ENCODE measurements at places on chromosomes 2 and 18.

- no peak for DNase-seq
Measured at GRCh38 chr2:240891492-240892340, 4.2 kb downstream of the MAB21L4 start.

DNA sequence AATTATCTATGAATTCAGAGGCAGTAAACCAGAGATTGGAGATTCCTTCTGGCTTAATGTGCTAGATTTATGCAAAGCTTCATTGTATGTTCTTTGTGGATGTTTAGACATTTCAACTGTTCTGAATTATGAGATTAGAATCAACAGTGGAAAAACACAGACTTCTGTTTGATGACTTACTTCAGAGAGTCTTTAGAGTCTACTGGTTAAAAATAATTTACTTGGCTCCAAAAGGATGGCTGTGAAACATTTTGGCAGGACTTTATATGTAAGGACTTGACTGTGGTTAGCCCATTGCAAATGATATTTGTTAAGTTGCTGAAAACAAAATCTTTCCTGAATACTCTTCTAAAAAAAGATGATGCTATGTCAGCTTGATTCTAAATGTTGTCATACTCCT, 25.5 kb upstream of the LRRC30 start:
- DNase-seq: no peak

- DNase-seq: no peak
Measured at GRCh38 chr2:232647261-232647660, 13.9 kb downstream of the EFHD1 start.

- no peak for DNase-seq
Measured at GRCh38 chr2:79855264-79856006, 342.6 kb downstream of the CTNNA2 start.

GRCh38 chr2:140988597-140988996, 1142.2 kb downstream of the LRP1B start:
- DNase-seq: no peak

DNA sequence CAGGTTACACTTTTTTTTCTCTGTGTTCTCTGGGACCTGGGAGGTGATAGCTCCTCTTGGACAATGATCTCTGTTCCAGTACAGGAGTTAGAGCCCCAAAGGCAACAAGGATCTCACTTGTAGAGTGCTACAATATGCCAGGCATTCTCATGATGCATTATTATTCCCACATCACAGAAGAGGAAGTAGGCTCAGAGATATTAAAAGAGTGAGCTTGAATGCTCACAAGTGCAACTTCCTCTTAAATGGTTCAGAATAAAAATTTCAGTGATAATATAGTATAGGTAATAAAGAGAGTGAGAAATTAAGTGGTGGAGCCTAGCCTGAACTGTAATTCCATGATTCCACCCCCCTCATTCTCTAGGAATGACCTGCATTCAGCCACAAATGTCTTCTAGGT, 21.4 kb downstream of the POLE4 start:
- DNase-seq: no peak

GRCh38 chr18:48834413-48835031, 116.2 kb downstream of the SMAD7 start:
- DNase-seq: peak; percentile 82

DNA sequence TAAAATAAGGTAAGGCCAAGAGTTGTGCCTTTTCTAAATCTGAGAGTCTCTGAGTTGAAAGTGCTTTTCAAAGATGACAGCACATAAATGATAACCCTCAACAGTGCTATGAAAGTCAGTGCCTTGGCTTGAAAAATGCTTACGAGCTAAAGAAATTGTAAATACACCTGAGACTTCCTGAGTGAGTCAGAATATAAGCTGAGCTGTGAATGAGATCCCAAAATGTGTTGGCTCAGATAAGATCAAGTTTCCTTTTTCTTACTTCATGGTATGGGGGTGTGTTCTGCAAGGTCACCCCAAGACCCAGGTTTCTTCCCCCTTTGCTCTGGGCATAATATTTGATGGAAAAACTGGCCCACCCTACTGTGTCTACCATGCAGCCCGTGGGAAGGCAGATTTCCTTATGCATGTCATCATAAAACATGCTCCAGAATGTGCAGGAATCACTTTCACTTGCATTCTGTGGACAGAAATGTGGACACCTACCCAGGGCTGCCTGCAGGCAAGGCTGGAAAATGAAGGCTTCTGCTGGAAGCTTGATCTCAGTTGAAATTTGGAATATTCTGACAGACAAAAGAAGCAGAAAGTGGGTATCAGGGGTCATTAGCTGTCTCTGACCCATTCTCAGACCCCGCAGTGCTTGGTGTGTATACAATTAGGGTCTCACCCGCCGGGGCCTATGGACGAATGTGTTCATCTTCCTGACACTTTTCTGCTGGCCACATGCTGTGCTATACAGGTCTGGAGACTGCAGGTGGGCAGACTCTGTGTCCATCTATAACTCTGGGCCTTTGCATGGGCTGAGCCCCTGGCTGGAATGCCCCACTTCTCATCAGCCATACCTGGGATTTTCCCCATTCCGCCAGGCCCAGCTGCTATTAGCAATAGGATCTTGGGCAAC, 212.6 kb downstream of the SH3RF3 start:
- DNase-seq: no peak

GRCh38 chr2:120402508-120402907, 56.6 kb downstream of the INHBB start:
- DNase-seq: no peak

- no peak for DNase-seq
Measured at GRCh38 chr2:241364781-241365180, 8.7 kb downstream of the FARP2 start.

DNA sequence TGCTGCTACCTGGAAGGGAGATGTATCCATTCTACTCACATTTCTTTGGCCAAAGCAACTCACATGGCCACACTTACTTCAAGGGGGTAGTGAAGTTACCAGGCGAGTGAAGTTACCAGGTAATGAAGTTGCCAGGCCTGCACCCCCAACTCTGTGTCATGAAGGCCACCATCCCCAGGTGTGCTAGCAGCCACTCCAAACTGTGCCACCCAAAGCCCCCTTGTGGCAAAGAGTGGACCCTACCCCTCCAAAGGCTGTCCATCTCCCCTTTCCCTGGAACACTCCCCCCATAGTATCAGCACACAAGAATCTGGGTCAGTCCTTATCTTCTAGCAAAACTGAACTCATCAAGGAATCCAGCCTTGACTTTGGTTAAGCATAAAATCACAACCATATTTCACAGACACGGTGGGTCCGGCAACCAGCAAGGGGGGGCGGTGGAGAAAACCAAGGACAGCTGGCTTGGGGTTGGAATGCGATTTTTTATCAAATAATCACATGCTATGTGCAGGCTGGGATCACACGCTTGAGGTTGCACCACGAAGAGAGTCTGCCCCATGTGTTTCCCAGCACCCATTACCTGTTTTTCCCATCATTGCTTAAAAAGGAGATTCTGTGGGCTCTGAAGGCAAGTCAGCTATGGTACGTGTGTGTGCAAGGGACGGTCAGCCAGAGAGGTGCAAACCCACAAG, 60.9 kb downstream of the ZFP36L2 start:
- no peak for DNase-seq

- peak; percentile 18 for DNase-seq
Measured at GRCh38 chr2:172342078-172342477, 85.3 kb upstream of the ITGA6 start.

DNA sequence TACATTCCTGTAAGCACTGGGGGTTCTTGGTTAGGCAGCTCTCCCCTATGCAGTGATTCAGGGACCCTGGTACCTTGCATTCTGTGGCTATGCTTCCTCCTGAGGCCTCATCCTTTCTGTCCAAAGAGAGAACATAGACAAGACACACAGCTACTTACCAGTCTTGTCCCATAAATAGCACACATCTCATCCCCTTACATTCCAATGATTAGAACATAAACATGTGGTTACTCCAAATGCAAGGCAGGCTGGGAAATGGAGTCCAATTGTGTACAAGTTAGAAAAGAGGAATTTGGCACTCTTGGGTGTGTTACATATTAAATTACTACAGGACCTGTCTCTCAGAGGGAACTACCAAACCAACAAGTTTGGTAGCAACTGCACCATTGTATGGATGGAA, 171.3 kb downstream of the ARHGAP15 start:
- DNase-seq: no peak

GRCh38 chr2:67374481-67374880, 22.7 kb upstream of the ETAA1 start:
- no peak for DNase-seq

GRCh38 chr2:64582774-64583340, 58.7 kb downstream of the AFTPH start:
- no peak for DNase-seq

DNA sequence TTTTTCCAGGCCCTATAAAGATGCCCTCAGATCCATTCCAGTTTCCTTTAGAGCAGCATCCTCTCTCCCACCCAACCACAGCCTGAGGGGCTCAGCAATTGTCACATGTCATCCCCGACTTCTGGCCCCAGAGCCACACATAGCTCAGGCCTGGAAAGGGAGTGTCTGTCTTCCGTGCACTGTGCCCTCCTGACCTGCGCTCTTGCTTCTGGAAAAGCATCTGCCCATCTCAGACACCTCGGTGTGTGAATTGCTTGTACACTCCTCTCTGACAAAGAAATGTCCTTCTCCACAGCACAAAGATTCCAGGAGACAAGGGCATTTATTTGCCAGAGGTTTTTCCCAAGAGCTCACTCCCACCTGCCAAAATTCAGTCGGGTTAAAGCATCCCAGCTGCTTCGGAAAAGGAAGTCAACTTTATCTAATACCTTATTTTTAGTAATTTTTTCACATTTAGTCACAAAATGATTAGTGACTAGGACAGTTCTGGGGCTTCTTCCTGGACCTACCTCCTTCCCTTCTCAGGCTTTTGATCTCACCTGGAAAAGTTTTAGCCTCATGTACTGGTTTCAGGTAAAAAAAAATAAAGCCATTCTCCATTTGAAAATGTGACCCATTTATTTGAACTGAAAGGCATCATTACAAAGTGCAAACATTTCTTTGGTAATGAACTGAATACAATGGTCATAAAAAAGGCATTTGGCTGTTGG, 112.9 kb downstream of the PXDN start:
- no peak for DNase-seq

GRCh38 chr2:59150217-59150849, 909.2 kb upstream of the FANCL start:
- no peak for DNase-seq

- DNase-seq: no peak
Measured at GRCh38 chr2:209600341-209601171, 171.1 kb upstream of the UNC80 start.

DNA sequence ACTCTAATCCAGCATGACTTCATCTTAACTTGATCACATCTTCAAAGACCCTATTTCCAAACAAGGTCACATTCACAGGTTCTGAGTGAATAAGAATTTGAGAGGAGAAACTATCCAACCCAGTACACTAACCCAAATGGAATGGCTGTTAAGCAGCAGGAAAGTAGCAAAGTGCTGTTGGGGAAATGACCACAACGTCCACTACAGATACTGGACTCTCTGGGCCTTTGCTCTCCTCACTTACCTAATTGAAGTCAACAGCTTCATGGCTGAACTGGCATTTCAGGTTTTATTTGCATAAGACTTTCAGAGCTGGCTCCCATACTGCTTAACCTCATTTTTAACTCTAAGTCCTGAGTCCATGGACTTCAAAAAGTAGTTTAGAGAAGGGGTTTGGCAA, 38.0 kb upstream of the ACVR2A start:
- no peak for DNase-seq

GRCh38 chr2:215808996-215809395, 204.4 kb downstream of the MREG start:
- no peak for DNase-seq

GRCh38 chr18:65735155-65735554, 15.7 kb upstream of the CDH7 start:
- DNase-seq: no peak

DNA sequence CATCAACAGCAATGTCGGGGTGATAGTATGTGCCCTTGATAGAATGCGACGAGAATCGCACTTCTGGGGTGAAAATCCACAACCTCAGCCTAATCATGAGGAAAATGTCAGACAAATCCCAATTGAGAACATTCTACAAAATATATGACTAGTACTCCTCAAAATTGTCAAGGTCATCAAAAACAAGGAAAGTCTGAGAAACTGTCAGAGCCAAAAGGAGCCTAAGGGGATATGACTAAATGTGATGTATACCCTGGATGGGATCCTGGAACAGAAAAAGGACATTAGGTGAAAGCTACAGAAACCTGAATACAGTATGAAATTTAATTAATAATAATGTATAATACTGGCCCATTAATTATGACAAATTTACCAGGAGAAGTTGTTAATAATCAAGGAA, 7.6 kb upstream of the CACNB4 start:
- no peak for DNase-seq

- DNase-seq: no peak
Measured at GRCh38 chr2:221761260-221761659, 189.2 kb upstream of the EPHA4 start.

GRCh38 chr2:21412944-21413443, 289.2 kb downstream of the TDRD15 start:
- DNase-seq: no peak

GRCh38 chr2:184890311-184890710, 292.0 kb downstream of the ZNF804A start:
- DNase-seq: no peak

- no peak for DNase-seq
Measured at GRCh38 chr18:76464281-76465259, 30.5 kb downstream of the ZNF516 start.
